ENCODE measurements at places on chromosomes 7 and 10. TPM values are rescaled to one million over a fixed set of nuclear protein-coding genes. Genes with fewer than 3 reads are reported as not detected.

Gene CBX3
- 307 TPM for total RNA-seq

- H3K4me3 ChIP-seq, result peak overlapping the region; percentile 83
- H3K4me1 ChIP-seq, result peaks cover 10% of the 10 kb centered on the region
- peaks cover 2% of the 10 kb centered on the region for H3K36me3 ChIP-seq
- H3K27me3 ChIP-seq, result peaks cover 75% of the 10 kb centered on the region
Observed at GRCh38 chr7:140640060-140640637, 464 bp downstream of the DENND2A start.

Gene CALHM3
- total RNA-seq, result not detected

Gene CALML3
- not detected for total RNA-seq

DNA sequence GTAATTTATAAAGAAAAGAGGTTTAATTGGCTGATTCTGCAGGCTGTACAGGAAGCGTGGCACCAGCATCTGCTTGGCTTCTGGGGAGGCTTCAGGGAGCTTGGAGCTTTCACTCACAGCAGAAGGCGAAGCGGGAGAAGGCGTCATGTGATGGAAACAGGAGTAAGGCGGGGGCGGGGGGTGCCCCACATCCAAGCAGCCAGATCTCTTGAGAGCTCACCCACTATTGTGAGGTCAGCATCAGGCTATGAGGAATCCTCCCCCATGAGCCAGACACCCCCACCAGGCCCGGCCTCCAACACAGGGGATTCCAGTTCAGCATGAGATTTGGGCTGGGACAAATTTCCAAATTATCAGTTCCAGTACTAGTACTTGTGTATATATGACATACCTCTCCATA, 46.2 kb downstream of the WDR37 start:
- H3K27me3 ChIP-seq, result no peaks in the 10 kb centered on the region
- DNase-seq, result no peak
- peak overlapping the region; percentile 27 for H3K4me3 ChIP-seq
- H3K27ac ChIP-seq, result peak overlapping the region; percentile 80

- no peak for DNase-seq
- no peaks in the 10 kb centered on the region for H3K4me1 ChIP-seq
- H3K27ac ChIP-seq, result no peak overlapping the region
- no peaks in the 10 kb centered on the region for H3K36me3 ChIP-seq
Observed at GRCh38 chr10:28631896-28632583, 45.3 kb upstream of the BAMBI start.

Measured in activated CD4-positive, alpha-beta T cell treated with anti-CD3 and anti-CD28 coated beads, Interleukin-2, amount 10 ng/mL, durations not matched to agents 24 days and 14 days (primary cell).